ENCODE measurements at places on chromosomes 3 and 15.

- no peak for DNase-seq
These were observed 36.0 kb downstream of the USP13 start for GRCh38 chr3:179688850-179689249.

GRCh38 chr15:49495993-49496753 lies 73.1 kb downstream of the FGF7 start:
- DNase-seq: no peak

DNA sequence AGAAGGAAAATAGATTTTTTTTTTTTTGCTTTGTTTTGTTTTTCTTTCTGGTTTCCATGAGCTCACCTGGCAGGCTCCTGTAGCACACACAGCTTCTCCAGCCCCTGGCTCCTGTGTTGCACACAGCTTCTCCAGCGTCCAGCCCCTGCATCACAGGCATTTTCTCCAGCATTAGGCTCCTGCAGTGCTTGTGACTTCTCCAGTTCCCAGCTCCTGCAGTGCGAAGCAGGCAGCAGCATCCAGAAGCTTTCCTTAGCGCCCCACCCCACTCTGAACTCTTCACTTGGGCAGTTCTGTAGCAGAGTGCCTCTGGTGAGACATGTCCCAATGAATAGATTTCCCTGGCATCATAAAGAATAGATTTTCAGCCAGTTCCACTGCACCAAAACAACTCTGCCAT lies 5.5 kb upstream of the CCDC39 start:
- no peak for DNase-seq

DNA sequence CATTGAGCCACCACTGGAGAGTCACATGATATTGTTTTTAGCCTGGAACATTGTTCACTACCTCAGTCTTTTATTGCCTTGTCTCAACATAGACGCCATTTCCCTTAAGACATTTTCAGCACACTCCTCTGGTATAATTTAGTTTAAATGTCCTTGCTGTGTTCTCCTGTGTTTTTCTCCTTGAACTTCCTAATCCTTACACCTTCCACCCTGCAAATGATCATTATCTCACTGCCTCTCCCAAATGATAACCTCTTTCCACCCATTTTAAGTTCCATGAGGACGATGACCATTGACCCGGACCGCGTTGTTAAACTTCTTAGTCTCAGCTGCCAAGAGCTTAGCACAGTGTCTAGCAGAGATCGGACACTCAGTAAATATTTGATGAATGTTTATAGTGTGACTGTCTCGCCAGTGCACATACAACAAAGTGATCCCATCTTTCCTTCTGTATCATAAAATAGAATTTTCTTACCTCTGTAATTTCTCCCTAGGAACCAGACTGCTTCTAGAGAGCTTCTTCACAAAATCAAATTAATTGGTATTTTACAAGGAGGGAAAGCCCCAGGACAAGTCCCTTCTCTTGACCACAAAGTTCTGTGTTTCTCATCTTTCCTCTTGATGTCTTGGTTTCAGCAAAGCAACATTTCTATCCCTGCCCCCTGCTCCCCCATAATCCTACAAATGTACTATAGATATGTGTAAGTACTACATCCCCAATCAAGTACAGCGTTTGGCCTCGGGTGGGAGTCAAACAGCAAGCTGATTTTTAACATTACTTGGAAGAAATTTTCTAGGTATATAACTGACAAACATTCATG lies 429.6 kb downstream of the LPP start:
- DNase-seq: no peak

DNA sequence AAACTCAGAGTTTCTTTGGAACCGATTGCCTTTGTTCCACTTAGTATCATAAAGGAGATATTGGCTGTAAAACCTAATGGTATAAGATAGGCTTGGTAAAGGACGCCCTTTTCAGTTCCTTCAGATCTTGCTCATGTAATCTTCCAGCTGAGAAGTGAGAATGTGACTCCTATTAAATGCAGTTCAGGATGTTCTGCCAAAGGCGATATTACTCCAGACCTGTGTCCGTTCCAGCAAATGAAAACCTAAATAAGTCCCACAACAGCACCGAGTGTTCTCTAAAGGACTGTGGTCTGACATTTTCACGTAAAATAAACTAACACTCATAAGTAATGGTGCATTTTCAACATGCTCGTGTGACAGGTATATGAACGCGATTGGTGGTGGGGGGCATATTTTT lies 276.2 kb downstream of the FEZF2 start:
- DNase-seq: no peak

- DNase-seq: no peak
These were observed 25.8 kb upstream of the MTHFS start for GRCh38 chr15:79922512-79923078.

DNA sequence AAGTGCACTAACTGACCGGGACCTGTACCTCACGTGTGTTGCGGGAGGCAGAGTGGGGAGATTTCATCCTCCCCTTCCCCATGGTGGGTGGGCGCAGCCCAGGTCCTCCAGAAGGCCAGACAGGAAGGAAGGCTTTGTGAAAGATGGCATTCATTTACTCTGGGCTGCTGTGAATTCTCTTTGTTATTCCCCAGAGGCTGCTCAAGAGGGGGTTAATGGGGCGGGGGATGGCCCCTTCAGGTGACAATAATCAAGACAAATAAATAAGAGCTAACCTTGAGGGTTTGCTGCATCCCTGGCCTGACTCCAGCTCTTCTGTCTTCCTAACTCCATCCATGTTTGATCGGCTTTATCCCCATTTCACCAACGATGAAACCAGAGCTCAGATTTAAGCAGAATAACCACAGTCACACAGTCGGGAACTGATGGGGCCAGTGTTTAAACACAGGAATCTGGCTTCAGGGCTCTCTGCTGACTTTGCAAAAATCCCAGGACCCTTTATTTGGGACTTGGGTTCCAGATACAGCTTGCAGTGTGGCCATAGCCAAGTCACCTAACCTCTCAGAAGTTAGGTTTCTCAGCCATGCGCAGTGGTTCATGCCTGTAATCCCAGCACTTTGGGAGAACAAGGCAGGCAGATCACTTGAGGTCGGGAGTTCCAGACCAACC lies 16.5 kb downstream of the PIF1 start:
- DNase-seq: no peak

DNA sequence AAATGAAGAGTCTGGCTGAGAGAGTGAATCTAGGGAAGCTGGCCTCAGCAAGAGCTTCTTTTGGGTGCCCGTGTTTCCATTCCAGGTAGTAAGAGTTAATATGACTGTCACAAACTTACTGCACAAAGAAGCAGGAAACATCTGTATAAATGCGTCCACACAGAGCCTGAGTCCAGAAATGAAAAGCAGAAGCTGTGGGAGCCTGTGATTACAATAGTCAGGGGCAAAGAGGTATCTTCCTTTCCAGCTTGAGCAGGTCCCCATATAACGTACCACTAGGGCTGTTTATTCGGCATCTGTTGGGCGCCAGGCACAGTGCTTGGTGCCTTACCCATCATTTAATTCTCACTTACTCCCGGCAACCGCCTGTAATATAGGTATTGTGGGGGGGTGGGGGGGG lies 40.5 kb upstream of the B3GNT5 start:
- no peak for DNase-seq

DNA sequence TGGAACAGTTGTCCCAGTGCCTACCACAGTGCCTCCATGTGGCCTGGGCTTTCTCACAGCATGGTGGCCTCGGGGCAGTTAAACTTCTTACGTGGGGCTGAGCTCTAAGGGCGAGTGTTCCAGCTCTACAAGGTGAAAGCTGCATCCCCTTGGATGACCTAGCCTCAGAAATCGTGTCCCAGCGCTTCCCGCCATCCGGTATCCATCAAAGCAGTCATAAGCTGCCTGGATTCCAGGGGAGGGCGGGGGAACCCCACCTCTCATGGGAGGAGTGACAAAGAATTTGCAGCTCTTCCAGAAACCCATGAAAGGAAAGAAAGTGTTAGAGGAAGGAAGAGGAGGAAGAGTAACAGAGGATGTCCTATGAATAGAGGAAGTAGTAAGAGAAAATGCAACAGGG lies 45.8 kb upstream of the CCDC174 start:
- no peak for DNase-seq

- DNase-seq: no peak
These were observed 272.4 kb downstream of the TIGIT start for GRCh38 chr3:114566162-114566755.

GRCh38 chr3:115098354-115099073 lies 48.6 kb downstream of the ZBTB20 start:
- DNase-seq: no peak

GRCh38 chr3:156957715-156958114 lies 131.6 kb downstream of the LEKR1 start:
- no peak for DNase-seq
